B cell (primary cell): ENCODE measurements at places on chromosomes 16 and 17. TPM values are rescaled to one million over a fixed set of nuclear protein-coding genes. Genes with fewer than 3 reads are reported as not detected.

The CETP gene
- total RNA-seq: 0.90 and 1.3 TPM in 2 replicates

The RNF222 gene
- not detected in 2 replicates for total RNA-seq

The C17orf67 gene
- total RNA-seq: 10.0 and 10.6 TPM in 2 replicates

The WNT9B gene
- total RNA-seq: not detected in 2 replicates

GRCh38 chr17:74467221-74467951 lies 952 bp downstream of the CD300A start:
- peak overlapping the region; percentile 73 for H3K4me3 ChIP-seq
- H3K27ac ChIP-seq: peak overlapping the region; percentile 10
- H3K27me3 ChIP-seq: no peaks in the 10 kb centered on the region
- DNase-seq: peak; percentile 67
- no peaks in the 10 kb centered on the region for H3K36me3 ChIP-seq

DNA sequence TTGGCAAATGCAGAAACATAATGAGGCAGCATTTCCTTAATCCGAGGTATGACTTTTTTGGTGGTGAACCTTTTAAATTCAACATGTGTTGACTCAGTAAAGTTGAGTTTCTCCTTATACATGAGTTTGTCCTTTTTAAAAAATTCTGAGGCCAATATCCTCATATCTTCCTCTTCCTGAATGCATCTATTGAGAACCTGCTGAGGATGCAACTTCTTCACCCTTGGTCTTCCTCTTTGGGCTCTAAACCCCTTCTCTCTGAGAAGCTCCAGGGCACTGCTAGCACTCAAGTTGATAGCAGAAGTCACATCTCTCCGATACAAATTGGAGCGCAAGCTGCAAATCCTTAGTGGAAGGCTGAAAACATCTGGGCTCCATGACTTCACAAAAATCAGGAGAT lies 3.3 kb downstream of the SLFN14 start:
- H3K27me3 ChIP-seq: no peaks in the 10 kb centered on the region
- H3K27ac ChIP-seq: no peak overlapping the region
- no peak for DNase-seq

DNA sequence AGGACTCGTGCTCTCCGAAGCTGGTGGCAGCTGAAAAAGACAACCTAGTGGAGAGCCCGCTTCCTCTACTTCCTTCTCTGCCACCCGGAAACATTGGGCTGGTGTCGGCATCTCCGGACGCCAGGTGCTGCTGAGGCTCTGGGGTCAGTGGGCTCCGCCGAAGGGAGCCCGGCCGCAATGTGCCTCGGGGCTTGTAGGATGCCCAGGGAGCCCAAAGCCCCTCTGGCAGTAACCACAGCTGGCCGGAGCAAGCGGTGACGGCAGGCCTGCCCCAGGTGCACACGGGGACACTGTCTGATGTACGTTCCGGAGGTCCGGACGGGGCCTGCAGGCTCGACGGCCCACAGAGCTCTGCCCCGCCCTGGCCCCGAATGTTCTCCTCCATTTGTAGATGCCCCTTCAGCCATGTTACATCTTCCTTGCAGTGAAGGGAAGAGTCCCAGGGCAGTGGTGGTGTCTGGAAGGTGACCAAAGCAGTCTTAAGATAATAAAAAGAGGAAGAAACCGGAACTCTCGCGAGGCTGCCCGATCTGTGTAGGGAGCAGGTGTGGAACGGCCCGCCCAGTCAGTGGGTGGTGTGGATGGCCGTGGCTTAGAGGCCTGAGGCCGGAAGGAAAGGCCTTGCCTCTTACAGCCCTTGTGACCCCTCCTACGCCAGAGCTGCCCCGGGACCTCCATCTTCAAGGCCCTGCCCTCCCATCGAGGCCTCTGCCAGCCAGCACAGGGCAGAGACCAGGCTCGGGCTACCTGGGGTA lies 22.6 kb downstream of the NDUFAF8 start:
- no peak for DNase-seq
- no peaks in the 10 kb centered on the region for H3K36me3 ChIP-seq

- peak overlapping the region; percentile 79 for H3K27ac ChIP-seq
- no peak overlapping the region for H3K4me3 ChIP-seq
- H3K36me3 ChIP-seq: no peaks in the 10 kb centered on the region
- DNase-seq: no peak
- H3K27me3 ChIP-seq: no peaks in the 10 kb centered on the region
Observed at GRCh38 chr17:74558882-74559519, 8.3 kb downstream of the CD300H start.

DNA sequence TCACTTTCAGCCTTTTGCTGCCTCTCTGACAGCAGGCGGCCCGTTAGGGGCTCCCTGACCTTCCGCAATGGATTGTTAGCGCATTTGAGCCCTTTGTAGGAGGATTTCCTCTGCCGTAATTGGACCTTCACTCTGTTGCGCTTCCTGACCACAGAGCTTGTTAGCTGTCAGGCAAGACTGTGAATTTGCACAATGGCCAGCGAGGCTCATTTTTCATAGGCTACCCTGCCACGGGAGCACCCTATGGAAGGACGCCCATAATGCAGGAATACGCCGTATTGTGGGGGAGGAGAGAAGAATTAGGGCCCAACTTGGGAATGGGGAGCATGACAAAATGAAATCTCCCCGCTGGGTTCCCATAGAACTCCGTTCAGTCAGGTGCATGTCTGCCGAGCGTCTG lies 205.2 kb upstream of the NLRP1 start:
- H3K27me3 ChIP-seq: peaks cover 11% of the 10 kb centered on the region
- H3K27ac ChIP-seq: no peak overlapping the region
- no peak for DNase-seq
- H3K4me1 ChIP-seq: no peaks in the 10 kb centered on the region

GRCh38 chr17:185445-186138 lies 4.1 kb upstream of the DOC2B start:
- no peak for DNase-seq
- H3K27me3 ChIP-seq: no peaks in the 10 kb centered on the region
- no peak overlapping the region for H3K4me3 ChIP-seq
- no peak overlapping the region for H3K27ac ChIP-seq
- H3K36me3 ChIP-seq: no peaks in the 10 kb centered on the region

GRCh38 chr17:70172923-70173322 lies 3.6 kb downstream of the KCNJ2 start:
- H3K27me3 ChIP-seq: peaks cover 19% of the 10 kb centered on the region
- no peak for DNase-seq
- peaks cover 20% of the 10 kb centered on the region for H3K4me1 ChIP-seq

DNA sequence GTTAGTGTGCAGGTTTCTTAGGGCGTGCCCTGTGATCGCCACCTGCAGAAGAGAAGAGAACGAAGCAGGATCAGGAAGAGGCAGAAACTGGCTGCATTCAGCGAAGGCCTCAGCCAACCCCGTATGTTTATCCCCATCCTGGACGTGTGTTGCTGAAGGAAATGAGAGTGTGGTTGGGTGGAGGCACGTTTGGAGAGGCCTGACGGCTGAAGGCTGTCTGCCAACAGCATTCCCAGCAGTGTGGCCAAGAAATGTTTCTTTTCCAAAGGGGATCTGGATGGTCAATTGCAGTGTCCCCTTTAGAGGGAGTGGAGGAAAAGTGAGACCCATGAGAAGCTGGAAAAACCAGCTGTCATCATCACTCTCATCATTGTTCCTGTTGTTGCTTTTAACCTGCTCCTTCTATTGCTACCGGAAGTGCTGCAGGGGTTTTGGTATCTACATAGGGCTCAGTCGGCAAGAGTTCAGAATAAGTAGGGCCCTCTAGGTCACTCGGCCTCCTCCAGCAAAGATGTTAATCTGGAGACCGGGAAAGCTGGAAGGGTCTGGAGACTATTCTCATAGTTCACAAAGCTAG lies 46.5 kb upstream of the SLC47A1 start:
- H3K4me3 ChIP-seq: no peak overlapping the region
- no peak for DNase-seq
- H3K27ac ChIP-seq: no peak overlapping the region
- no peaks in the 10 kb centered on the region for H3K4me1 ChIP-seq
- H3K27me3 ChIP-seq: no peaks in the 10 kb centered on the region
- no peaks in the 10 kb centered on the region for H3K36me3 ChIP-seq

DNA sequence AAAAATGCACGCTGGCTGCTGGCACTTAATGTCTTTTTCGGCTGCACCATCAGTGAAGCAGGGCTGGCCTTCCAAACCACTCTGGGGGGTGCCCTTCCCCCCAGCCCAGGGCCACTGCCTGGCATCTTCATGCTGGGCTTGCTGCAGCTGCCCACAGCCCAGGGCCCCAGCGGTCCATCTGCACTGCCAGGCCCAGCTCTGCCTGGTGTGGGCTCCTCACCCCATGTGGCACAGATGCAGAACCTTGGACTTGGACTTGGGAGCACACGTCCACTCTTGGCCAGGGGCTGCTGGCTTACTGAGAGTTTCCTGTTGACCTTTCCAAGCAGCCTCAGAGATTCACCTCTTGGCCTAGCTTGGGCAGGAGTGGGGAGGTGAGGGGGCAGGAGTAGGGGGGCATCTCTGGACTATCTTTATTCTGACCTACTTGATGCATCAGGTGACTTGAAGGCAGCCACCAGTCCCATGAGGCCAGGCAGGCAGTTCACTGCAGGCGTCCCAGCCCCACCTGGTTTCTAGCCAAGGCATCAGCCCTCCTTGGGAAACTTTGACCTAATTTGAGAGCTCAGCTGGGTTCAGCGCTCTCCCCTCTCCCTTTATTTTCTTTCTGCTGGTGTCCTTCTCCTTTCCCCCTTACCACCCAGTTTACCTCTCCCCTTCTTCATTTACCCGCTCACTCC lies 365.8 kb downstream of the CPPED1 start:
- no peak overlapping the region for H3K27ac ChIP-seq
- H3K4me1 ChIP-seq: no peaks in the 10 kb centered on the region
- DNase-seq: no peak
- H3K27me3 ChIP-seq: no peaks in the 10 kb centered on the region
- peaks cover 9% of the 10 kb centered on the region for H3K36me3 ChIP-seq
